CD4-positive, alpha-beta T cell treated with Interleukin-2 at 100 ng/mL for 4 hours (primary cell): ENCODE measurements at places on chromosomes 11 and 22.

- DNase-seq = peak; percentile 76
Observed at GRCh38 chr11:122697636-122698167, 42.2 kb downstream of the UBASH3B start.

GRCh38 chr11:12745787-12746186 is 71.6 kb downstream of the TEAD1 start:
- no peak for DNase-seq

- DNase-seq = no peak
Observed at GRCh38 chr11:67492069-67492727, 9.4 kb downstream of the AIP start.

DNA sequence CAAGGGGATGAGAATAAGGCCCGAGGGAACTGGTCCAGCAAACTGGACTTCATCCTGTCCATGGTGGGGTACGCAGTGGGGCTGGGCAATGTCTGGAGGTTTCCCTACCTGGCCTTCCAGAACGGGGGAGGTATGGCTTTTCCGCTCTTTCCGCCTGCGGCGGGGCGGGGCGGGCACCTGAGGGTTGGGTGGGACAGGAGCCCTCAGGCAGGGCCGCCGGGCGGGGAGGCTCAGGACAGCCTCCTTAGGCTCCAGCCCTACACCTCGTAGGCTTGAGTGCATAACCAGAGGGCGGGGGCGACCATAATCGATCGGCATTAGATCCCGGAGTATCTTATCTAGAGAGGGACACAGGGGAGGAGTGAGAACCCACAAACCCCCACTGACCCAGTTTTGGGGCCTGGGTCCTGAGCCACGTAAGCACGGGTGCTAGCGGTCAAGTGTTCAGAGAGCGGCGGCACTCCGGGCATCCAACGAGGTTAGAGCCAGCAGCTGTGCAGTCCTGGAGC is 4.9 kb downstream of the SLC6A5 start:
- DNase-seq = no peak

GRCh38 chr11:85316967-85317366 is 310.2 kb downstream of the DLG2 start:
- no peak for DNase-seq

- DNase-seq = no peak
Observed at GRCh38 chr11:2816941-2817421, 68.6 kb downstream of the CDKN1C start.

DNA sequence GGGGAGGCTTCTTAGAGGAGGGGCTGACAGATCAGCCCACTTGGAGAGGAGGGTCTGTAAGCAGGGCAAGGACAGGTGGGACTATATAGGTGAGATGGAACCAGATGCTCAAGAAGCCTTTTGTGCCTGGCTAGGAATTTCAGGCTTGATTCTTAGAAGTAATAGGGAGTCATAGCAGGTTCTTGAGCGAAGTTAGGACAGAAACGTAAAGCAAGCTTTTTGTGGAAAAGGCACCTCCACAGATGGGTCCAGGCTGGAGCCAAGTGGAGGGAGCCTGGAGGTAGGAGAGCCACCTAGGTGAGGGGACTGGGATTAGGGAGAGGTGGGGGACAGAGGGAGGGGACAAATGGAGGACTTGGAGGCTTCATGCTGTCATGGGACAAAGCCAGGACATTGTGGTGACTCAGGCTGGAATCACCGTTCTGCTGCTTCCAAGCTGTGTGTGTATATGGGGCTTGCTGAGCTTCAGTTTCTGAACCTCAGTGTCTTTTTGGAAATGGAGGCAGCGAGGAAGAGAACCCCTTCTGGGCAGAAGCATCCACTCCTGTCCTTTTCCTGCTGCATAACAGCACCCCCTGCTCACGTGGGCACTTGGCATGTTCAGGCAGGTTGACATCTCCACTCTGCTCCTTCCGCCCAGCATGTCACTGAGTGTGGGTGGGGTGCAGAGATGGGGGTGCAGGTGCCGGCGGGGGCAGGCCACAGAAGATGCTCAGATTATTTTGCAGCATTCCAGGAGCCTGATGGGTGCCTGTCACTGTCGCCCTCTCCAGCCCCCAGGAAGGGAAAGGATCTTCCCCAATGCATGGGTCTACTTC is 58.0 kb downstream of the MCM5 start:
- DNase-seq = no peak

DNA sequence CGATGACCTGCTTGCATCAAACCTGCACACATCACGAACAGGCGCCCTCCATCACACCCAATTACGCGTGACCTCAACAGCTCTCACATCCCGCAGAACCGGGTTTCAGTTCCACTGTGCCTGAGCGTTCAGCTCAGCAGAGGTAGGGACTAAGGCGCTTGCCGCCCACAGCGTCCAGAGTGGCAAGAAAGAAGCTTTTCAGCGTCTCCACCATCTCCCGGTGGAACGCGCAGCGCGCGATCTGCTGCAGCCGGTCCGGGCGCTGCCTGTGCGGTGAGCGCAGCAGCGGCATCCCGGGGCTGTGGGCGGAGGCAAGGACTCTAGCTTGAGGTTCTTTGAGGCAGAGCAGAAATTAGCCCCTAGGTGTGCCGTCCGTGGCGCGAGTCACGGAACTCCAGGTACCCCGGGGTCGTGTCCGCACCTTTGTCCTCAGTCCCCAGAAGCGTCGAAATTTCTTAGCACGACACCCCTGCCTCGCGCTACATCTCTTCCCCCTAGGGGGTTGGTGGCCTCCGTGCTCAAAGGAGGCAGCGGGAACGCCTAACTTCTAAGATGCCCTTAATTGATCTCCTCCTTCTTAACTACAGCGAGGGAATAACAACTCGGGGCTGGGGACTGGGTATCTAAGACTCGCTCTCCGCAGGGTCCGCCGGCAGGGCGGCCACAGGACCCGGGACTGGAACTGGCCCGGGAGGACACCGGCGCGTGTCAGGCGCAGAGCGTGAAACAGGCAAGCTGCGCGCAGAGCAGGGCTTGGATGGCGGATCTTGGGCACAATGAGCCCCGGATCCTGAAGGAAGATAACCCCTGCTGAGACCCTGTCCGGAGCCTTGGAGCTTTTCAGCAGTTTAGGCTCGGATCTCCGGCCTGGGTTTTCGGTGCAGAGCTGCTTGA is 1.7 kb upstream of the CALCA start:
- no peak for DNase-seq

GRCh38 chr22:27564806-27565205 is 236.8 kb downstream of the MN1 start:
- DNase-seq = no peak

GRCh38 chr11:134734894-134735293 is 322.9 kb upstream of the B3GAT1 start:
- DNase-seq = no peak

DNA sequence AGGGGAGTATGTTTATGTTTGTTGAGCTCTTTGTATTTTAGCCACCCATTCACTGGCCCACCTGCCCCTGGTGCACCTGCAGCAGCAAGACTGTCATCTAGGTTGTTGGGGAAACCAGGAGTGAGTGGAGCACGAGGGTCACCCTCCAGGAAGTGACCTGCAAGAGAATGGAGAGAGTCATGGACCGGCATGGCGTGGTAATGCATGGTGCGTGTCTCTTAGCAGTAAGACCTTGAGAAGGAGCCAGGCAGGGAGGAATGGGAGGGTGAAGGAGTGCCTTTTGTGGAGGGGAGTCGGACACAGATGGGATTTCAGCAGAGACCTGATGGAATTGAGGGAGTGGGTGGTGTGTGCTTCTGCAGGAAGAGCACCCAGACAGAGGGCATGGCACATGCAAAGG is 37.9 kb downstream of the KCNQ1 start:
- DNase-seq = no peak

DNA sequence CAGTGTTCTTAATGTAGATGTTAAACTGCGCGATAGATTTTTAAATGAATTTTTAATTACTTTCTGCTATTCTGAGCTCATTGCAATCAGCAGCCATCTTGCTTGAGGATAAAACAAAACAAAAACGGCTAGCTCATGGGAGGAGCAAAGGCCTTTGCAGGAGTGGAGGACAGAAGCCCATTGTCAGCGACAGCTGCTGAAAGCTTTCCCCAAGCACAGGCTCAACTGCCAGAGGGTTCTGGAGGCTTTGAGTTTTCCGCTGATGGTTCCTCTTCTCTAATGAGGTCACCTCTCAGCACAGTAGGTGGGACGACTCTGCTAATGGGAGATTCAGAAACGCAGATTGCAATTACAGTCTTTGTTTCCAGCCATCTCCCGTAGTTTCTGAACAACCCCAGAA is 167.1 kb upstream of the TTC12 start:
- DNase-seq = no peak

GRCh38 chr11:119206511-119207414 is 624 bp downstream of the CBL start:
- peak; percentile 31 for DNase-seq

DNA sequence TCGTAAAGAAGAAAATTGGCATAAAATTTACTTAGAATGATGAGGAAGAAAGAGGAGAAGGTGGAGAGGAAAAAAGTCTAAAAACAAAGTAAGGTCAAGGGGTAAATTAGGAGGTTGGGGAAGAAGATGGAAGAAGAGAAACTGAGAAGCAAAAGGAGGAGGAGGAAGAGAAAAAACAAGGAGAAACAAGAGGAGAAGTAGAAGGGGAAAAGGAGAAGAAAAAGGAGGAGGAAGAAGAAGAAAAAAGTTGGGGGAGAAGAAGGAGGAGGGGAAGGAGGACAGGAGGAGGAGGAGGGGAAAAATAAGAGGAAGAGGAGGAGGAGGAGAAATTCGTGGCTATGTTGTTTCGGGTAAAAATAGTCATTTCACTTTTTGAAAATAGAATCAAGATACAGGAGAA is 42.4 kb downstream of the IL10RA start:
- DNase-seq = no peak

DNA sequence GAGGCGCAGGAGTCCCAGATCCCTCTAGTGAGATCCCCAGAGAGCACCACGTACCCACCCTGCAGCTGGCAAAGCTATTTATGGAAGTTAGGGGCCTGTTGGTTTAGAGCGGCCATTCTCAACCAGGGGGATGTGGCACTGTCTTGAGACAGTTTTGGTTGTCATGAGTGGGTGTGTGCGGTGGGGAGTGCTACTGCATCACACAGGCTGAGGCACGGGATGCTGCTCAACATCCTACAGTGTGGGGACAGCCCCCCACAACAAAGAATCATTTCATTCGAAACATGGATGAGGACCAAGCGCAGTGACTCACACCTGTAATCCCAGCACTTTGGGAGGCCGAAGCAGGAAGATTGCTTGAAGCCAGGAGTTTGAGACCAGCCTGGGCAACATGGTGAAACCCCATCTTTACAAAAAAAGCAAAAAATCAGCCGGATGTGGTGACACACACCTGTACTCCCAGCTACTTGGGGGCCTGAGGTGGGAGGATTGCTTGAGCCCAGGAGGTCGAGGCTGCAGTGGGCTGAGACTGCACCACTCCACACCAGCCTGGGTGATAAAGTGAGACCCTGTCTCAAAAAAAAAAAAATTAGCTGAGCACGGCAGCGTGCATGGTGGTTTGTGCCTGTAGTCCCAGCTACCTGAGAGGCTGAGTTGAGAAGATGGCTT is 28.2 kb downstream of the GGT5 start:
- DNase-seq = no peak

DNA sequence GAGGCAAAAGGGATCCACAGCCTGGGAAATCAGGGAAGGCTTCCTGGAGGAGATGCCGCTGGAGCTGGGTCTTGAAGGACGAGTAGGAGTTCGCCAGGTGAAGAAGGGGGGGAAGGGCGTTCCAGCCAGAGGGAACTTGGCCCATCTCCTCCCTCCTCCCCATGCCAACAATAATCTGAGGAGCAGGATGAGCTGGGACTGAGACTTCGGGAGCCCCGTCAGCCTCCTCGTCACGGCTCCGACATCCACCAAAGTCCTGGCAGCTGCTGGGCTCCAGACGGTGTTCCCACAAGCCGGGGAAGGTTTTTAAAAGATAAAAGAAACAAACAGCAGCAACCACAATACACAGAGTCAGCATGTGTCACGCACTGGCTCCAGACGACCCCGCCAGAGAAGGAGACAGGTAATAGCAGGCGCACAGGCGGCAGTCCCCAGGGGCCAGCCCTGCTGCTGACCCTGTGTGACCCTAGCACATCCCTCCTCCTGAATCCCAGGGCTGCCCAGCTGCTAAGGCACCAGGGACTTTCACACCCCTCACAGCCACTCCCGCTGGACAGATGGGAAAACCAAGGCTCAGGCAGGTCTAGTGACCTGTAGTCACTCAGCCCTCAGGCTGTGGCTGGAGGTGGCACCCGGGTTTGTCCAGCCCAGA is 37.3 kb downstream of the NUP50 start:
- no peak for DNase-seq

DNA sequence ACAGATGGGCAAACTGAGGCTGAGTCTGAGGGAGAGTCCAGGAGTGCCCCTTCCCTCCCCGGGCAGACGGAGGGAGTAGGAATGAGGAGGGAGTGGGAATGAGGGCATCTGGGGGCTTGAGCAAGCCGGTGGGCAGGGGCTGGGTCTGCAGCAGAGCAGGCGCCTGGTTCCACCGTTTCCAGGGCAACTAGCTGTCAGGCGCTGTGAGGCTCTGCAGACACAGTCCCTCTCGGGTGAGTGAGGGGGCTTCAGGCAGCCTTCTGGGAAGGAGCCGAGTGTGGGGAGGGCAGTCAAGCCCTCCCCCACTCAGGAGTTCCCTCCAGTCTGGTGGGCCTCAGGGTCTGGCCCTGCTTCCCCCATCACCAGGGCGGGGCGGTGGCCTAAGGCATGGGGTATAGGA is 19.0 kb downstream of the TMEM258 start:
- no peak for DNase-seq

DNA sequence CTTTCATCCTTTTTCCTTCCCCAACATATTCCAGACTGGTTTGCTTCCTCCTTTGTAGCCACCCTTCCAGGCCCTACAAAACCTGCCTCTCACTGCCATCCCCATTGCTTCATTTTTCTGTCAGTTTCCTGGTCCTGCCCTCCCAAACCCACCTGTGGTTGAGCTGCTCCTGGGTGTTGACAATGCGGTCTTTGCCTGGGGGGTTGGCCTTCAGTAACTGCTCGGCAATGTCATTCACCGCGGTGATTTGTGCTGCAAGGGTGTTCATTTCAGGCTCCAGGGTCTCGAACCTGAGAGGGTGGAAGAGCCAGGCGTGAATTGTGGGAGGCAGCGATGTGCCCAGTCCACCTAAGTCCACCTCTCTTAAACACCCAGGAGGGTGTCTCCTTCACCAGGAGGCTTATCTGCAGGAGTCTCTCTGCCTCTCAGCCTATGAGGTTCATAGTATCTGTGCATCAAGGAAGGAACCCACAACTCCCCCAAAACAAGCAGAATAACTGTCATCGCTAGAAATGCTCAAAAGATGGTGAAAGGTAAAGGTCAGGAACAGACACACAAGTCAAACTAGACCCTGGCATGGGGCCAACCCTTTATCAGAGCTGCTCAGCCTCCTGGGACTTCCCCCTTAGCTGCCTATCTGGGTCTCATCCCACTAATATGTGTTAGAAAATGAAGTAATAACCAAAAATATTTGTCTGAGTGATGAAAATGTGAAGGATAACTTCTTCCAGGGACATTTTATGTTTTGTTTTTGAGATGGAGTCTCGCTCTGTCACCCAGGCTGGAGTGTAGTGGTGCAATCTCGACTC is 23.9 kb upstream of the RBM4B start:
- DNase-seq = no peak
